Fibroblast of the aortic adventitia (primary cell): ENCODE measurements at places on chromosomes 4 and X. TPM values are rescaled to one million over a fixed set of nuclear protein-coding genes. Genes with fewer than 3 reads are reported as not detected.

DNA sequence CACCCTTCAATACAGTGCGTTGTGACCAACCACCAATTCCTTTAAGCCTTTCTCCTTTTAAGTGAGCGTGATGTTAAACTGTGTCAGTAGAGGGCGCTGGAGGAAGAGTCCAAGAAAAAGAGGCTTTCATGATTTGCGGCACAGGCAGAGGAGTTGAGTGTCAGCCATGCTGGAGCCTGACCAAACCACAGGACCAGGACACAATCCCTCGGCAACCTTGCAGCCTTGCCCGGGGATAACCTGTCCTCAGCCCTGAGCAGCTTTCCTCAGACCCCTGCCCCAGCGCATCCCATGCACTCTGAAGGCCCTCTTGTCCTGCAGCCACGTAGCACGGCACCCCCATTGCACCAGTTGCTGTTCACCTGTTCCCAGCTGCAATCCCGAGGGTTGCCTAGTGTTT, 53.5 kb upstream of the SMIM31 start:
- no peak for DNase-seq

BRS3 gene
- total RNA-seq = not detected in 2 replicates

GRCh38 chrX:6095469-6095868, 133.2 kb downstream of the NLGN4X start:
- DNase-seq = no peak

USP17L12 gene
- not detected in 2 replicates for total RNA-seq
